Effector memory CD8-positive, alpha-beta T cell (primary cell): ENCODE measurements at places on chromosomes 6 and 20.

- DNase-seq = no peak
These were observed 21.7 kb downstream of the RPRD1B start for GRCh38 chr20:38055294-38055693.

- no peak for DNase-seq
These were observed 847.7 kb upstream of the HS3ST5 start for GRCh38 chr6:115190534-115190933.

- DNase-seq = no peak
These were observed 96.0 kb downstream of the RIMS1 start for GRCh38 chr6:71982389-71982788.

GRCh38 chr6:30987304-30987703 is 3.8 kb downstream of the MUC21 start:
- no peak for DNase-seq

DNA sequence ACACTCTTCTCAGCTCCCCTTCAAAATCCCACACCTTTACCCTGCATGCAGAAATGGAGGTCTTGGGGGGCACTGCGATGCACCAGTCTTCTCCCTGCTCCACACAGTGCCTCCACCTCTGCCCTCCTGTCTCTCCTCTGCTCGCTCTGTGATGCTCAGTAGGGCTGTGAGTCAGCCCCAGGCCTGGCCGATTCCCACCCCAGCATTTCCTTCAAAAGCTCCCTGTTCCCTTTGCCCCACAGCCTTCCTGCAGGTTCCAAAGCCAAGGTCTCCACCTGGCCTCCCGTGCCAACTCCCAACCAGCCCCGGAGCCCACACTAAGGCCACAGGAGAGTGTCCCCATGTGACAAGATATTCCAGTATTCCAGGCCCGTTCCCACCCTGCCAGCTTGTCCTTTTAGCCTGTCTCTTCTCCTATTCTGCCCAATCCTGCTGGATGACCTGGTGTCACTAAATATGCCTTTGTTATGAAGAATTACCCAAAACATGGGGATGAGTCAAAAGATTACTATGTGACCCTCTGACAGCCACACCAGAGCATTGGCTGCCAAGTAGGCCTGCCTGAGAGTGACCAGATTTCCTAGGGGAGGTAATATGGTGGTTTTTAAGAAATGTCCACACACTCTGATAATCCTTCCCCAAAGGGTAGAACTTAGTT is 118.9 kb upstream of the NXT1 start:
- DNase-seq = no peak

DNA sequence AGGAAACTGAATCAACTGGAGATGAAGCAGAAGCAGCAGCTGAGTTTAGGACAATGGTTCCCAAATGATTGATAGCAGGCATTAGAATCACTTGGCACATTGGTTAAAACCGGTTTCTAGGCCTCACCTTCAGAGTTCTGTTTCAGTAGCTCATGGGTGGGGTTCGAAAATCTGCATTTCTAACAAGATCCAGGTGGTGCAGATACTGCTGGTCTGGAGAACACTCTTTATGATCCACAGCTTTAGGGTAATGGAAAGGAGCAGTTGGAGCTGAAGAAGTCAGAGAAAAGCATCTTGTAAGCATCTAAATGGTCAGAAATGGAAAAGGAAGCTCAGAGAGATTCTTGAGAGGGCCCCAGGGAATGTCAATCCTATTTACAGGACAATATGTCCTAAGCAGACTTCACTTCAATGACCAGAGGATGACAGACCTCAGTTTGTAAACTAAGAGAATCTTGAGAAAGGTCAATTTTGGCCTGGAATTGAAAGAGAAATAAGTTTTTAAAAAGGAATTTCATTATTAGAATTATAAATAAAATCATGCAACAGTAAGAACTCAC is 8.5 kb downstream of the TSPYL1 start:
- DNase-seq = no peak

DNA sequence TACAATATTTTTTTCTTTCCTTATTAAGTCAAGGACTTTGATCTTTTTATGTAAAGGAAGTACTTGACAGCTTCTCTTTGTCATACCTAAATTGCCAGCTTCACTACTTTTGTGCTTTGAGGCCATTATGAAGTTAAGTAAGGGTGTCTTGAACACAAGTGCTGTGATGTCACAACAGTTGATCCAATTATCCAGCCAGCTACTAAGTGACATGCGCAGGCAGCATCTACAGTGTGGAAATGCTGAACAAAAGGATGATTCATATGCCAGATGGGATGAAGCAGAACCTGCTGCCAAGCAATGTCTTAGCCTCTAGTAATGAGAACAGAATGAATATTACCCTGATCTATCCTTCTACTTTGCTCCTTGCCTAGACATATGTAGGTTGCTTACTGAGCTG is 68.3 kb upstream of the TMEM244 start:
- no peak for DNase-seq

DNA sequence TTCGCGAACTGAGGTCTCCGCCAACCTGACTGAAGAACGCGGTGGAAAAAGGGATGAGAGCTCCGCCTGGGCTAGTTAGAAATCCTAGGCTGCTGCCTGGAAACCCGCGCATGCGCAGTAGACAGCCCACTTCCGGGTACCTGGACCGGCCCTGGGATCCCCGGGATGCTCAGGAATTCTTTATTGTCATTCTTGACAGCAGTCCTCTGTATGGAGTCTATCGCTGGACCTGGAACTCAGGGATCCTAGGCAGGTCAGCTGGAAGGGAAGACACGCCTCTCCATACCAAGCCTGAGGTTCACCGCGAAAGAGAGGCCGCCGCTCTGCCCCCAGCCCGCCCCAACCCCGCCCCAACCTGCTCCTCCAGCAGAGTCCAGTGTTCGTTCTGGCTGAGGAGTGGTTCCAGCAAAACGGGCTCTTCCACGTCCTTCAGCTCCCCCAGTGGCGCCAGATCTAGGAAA is 1379.2 kb upstream of the DEFB115 start:
- no peak for DNase-seq

DNA sequence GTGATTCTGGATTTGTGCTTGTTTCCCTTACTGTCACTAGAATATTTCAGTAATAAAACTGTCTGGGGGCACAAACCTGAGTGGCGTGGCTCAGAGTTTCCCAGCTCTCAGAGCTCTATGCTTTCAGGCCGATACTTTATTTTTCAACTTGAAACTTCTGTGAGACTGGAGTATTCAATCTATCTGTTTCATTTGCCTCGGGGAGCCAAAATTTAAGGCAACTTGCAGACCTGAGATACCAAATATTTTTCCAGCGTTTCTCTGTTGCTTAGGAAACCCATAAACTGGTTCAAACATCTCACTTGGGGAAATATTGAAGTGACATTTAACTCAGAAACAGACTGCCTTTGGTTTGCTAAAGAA is 74.7 kb downstream of the SOBP start:
- DNase-seq = no peak
